ENCODE measurements at places on chromosomes 7 and 10.
A peak's percentile ranks its signal among the peaks of the same experiment; 100 is the strongest.

- no peak for DNase-seq
Measured at GRCh38 chr10:5271526-5271925, 74.9 kb downstream of the AKR1C4 start.

DNA sequence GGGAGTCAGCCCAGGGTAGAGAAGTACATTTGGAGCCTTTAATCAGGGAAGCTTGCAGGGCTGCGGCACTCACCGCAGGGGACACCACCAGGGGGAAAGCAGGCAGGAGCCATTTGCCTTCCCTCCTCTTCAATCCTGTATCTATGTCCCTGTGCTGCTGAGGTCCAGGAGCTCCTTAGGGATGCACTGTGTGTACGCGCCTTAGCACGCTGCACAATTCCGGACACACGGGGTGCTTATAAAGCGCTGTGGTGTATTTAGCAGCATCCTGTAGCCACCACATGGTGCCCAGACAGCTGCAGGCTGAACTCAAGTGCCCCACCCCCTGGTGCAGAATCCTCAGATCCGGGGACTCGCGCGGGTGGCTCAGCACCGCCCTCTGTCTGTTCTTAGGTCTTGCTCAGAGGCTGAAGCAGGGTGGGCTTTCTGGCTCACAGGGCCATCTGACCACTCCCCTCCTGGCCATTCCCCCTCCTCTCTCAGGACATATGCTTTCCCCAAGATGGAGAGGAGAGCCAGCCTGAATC is 421.4 kb downstream of the SDK1 start:
- DNase-seq = peak; percentile 78

DNA sequence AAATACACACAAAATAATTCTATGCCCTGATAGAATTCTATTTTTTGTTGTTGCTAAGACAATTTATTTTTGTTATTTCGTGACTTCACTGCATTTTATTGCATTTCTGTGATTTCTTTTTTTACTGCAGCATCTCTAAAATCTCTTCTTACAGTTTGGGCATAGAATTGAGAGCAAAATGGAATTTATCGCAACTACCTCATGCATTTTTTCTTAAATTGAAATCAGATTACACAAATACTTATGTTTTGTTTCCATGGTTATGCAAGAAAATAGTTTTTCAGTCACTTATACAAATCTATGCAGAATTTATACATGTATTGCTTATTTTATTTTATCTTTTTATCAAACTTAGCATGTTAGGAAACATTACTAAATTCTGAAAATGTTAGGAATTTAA is 781.8 kb upstream of the LRRTM3 start:
- DNase-seq = no peak

GRCh38 chr10:35462491-35462934 is 126.2 kb downstream of the CCNY start:
- no peak for DNase-seq

DNA sequence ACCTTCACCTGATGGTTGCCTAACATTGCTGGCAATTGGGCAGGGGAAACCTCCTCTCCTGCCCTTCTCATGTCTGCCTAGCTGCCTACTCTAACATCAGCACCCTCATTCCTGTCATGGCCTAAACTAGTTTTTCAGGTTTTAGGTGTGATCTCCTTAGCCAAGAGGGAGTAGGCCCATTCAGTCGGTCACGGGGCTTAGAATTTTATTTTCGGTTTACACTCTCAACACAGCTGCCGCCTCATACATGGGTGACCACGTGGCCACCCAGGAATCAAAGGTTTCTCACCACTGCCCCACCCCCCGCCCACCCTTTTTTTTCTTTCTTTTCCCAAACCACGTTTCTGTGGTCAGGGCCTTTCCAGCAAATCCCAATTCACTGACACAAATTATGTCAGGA is 97.2 kb downstream of the RALA start:
- peak; percentile 50 for DNase-seq

DNA sequence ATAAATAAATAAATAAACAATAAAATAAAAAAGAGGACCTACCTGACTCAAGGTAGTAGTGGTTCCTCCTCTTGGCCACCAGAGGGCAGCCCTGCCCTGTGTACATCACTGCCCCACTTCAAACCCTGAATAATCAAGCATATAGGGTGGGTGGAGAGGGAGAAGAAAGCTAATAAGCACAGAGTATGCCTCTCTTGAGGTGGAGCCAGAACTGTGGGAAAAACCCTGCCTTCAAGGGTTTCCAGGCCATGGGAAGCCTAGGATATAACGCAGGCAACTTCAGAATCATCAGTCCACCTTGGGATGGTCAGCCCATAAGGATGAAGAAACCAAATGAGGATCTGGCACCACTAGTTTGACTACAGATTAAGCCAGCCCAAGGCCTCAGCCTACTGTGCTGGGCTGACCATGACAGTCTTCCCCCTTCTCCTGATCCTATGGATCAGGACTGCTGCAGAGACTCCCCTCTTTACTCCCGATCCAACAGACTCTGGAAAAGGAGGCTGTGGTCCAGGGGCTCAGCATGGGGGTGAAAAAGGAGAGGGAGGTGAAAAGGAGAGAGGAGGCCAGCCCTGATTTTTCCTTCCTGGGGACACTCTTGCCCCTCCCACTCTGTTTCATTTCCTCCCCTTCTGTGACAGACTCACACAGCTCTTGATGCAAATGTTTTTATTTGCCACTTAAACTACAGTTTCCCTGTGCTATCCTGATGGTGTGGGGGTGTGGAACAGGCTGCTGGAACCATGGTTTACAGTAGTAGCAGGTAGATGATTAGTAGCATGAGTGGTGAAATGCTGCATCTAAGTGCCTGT is 10.1 kb downstream of the AVPI1 start:
- peak; percentile 86 for DNase-seq

DNA sequence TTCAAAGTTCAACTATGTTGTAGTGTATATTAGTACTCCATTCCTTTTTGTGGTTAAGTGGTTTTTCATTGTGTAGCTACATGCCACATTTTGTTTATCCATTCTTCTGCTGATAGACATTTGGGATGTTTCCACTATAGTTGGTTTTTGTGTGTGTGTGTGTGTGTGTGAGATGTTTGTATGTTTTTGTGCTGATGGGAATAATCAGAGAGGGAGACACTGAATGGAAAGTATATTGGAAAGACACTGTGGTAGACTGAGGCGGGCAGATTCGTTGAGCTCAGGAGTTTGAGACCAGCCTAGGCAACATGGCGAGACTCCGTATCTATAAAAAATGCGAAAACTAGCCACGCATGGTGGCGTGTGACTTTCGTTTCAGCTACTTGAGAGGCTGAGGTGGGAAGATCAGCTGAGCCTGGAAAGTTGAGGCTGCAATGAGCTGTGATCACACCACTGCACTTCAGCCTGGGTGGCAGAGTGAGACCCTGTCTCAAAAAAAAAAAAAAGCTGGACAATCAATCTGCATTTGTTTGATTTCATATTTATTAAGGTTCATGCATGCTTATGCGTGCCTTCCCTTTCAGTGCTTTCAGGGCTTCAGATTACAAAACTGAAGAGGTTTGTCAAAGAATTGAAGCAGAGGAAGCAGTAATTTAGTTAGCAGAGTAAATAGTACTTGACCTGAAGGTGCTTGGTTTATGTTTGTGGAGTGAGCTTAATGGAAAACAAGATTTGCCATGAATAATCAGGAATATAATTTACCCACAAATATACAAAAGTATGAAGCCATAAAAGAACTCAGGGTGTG is 14.7 kb downstream of the SEC24C start:
- DNase-seq = no peak

- no peak for DNase-seq
Measured at GRCh38 chr7:110626414-110626813, 464.5 kb upstream of the LRRN3 start.

DNA sequence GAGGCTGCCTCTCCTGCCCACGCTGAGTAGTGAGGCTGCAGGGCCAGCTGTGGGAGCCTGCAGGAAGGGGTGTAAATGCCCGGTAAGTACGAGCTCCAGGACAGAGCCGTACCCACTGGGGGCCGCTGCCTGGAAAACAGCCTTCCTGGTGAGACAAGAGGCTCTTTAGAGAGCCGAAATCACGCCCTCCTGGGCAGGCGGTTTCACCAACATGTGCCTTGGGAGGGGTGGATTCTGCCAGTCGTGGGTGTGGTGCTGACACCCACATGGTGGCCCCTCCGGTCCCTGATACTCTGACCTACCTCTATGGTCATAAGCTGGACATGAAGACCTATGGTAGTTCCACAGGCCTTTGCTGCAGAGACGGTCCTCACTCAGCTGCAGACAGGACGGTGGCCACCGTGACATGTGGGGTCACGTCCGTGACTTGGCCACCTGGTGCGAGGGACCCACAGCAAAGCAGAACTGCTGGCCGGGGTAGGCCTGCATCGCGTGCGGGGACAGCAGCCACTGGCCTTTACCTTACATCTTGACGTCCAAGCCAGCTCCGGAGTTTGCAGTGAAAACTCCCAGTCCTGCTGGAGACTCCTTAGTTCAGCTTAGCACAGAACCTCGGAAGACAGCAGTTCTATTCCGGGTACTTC is 46.9 kb downstream of the PITRM1 start:
- DNase-seq = no peak

Measured in iPS-NIHi11 (cell line).